ENCODE measurements at places on chromosomes 7 and 10.
A peak's percentile ranks its signal among the peaks of the same experiment; 100 is the strongest.

DNA sequence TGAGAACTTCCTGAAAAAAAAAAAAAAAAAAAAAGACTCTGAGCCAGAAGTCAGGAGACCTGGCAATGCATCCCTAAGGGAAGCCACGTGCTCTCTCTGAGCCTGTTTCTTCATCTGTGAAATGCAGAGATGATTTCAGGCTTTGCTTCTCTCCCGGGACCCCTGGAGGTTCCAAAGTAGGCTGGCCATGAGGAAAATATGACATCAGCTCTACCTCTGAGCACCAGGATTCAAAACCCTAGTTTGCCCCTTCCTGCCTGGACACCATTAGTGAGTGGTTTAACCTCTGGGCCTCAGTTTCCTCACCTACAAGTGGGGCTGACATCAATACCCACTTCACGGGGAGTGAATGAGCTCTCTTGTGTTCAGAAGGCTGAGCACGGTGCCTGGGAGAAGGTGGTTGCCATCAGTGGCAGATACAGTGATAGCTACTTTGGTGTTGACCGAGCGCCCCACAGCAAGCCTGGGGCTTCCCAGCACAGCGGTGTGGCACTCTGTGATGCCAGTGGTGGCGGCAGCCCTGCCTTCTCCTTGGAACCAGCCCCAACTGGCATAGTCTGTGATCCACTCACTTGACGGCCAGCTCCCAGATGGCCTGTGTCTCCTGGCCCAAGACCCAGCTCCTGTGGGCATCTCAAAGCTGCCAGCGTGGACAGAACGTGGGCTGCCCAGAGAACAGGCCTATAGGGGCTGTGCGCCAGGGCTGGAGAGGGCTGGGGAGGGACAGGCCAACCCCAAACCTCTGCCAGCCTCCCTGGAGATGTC, 153.1 kb upstream of the UNC5B start:
- DNase-seq, result no peak

DNA sequence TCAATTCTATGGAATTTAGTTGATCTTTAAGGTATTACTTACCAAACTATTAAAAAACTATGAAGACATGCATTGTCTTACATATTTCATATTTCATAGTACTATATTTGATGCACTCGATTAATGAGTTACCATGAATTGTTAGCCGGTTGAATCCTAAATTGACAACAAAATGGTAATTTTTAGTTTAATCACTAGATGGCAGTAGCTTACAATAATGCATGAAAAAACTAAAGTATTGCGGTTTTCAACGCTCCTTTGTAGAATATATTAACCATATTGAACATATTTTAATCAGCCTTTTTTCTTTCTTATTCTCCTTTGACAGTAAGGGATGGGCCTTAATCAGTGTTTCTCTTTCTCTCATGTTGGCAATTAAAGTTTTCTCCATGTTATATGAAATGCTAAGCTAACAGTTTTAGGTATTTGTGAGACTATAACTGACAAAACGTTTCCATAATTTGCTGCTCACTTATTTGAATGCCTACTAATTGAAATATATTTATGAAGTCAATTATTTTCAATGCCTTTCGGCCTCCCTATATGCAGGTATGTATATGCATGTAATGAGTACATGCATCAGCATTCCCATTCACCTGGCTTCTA, 48.5 kb upstream of the ARL4A start:
- DNase-seq, result peak; percentile 36

- DNase-seq, result no peak
Observed at GRCh38 chr10:27147701-27148100, 6.5 kb downstream of the YME1L1 start.

DNA sequence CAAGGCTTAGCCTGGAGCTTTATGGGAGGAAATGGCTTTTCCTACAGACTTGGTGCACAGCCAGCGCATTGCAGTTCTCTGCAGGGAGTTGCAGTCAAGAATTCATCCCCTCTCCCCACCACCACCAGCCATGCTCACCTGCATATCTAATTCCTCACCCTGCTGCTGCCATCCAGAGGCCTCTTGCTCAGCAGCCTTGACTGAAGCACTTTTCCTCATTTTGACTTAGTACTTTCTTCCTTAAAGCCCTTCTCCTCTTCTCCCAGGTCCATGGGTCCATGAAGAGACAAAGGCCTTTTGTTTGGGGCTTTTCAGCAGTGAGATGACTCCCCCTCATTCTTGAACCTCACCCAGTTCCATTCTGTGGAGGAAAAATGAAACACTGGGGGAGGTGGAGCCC, 39.7 kb upstream of the GPR141 start:
- no peak for DNase-seq

DNA sequence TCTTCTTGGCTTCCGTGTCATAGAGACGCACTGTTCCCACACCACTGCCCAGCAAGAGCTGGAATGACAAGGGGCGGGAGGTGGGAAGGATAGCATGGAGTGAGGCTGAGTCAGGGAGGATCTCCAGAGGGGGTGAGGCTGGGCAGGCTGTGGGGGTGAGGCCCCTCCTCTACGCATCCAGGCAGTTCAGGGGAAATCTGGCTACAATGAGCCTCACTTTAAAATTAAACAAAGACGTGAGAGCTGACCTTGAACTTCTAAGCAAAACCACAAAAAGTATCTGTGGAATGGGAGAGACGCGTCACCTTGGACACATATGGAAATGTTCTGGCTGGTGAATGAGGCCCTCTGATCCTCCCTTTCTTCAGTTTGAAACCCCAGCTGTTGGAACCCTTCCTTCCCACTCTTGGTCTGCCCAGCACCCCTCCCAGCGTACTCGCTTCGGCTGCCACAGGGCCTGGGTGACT, 17.7 kb downstream of the WDR91 start:
- DNase-seq, result no peak

DNA sequence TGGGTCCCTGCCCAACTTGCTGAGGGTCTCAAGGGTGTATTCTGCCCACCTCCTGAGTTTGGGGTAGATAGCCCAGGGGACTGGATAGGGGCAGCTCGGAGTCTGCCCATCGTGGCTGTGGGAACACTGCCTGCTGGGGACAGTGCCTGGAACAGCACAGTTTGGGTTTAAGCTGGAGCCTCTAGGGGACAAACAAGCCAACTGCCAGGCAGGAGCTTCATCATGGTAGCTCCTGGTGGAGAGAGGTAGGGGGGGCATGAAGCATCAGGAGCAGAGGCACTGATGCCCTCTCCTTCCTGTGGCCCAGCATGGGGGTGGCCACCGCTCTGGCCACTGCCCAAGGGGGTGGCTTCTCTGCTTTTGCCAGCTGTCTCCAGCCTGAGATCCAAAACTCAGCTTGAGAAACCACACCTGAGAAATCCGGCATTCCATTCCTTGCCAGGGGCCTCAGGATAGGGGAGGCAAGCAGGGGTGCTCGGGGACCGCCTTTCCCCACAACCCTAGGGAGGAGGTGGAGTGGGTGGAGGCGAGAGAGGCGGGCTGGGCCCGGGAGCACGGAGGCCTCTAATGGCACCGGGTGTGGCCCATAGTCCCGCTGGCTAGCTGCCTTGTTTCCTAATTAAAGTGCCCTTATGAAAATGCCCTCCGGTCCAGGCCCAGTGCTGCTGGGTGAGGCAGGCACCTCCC, 47.6 kb downstream of the UNC5B start:
- DNase-seq, result no peak

DNA sequence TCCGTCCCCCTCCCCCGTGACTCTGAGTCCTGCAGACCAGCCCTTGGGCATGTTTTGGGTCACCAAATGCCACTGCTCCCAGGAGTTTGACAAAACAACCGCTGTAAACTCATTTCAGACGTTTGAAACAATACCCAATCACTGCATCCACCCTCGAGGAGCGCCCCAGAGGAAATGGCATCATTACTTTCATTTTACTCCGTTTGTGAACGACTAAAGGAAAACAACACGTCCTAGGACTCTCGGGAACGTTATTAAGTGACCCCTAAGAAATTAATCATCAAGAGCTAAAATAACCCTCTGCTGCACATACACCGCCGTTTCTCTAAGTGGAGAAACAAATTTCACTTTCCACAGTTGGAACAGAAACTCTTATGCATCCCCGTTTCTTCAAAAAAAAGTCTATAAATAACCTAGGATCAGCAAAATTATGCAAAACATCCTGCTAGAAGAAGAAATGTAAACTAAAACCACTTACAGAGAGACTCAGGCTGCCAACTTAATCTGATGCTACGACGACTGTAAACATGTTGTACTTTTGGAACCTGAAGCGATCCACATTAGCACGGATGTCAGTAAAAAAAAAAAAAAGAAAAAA, 109.9 kb upstream of the EFCAB10 start:
- DNase-seq, result no peak

GRCh38 chr7:44201813-44202212, 1.0 kb downstream of the YKT6 start:
- no peak for DNase-seq

DNA sequence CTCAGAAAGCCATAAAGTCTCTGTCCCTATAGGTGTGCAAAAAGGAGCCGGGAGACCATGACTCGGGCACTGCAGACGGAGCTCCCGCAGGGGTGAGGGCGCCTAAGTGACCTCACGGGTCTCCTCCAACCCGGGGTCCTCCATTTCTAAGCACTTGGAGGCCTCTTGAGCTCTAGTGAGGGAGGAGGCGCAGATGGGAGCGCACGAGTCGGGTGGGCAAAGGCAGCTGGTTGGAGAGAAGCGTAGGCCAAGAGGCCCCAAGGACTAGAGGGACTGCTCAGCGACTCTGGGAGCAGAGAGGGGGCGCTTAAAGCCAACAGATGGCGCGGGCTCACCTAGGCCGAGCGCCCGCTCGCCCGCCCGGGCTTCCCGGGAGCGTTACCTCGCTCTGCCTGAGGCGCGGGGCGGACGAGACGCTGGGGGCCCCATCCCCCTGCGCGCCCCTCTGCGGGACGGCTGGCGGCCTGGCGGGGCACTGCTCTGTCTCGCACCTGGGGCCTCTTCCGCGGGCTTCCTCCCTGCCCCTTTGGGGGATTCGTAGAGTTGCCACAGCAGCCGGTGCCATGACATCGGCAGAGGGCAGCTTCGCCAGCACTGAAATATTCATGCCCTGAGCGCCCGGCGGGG, 523 bp upstream of the CDH23 start:
- peak; percentile 68 for DNase-seq

- DNase-seq, result no peak
Observed at GRCh38 chr10:87895430-87895829, 32.0 kb downstream of the PTEN start.

- no peak for DNase-seq
Observed at GRCh38 chr7:74429153-74429747, 24.5 kb upstream of the GTF2IRD1 start.

- DNase-seq, result no peak
Observed at GRCh38 chr10:16787361-16787791, 29.8 kb downstream of the RSU1 start.

GRCh38 chr10:127044186-127044585, 139.0 kb downstream of the DOCK1 start:
- no peak for DNase-seq

DNA sequence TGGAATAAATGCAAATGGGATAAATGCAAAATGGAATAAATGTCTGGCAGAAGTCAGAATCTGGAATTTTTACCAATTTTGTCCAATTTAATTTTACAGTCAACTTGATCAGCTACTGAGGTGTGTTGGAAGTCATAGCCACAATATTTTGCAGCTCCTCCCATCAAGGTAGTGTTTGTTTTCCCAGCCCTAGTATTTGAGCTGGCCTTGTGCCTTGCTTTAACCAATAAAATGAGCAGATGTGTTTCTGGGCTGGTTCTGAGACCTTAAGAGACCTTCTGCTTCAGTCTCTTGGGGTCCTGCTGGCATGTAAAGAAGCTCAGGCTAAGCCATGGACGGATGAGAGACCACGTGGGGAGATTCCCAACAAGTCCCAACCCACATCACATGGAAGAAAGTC, 42.7 kb upstream of the RSBN1L start:
- DNase-seq, result no peak

DNA sequence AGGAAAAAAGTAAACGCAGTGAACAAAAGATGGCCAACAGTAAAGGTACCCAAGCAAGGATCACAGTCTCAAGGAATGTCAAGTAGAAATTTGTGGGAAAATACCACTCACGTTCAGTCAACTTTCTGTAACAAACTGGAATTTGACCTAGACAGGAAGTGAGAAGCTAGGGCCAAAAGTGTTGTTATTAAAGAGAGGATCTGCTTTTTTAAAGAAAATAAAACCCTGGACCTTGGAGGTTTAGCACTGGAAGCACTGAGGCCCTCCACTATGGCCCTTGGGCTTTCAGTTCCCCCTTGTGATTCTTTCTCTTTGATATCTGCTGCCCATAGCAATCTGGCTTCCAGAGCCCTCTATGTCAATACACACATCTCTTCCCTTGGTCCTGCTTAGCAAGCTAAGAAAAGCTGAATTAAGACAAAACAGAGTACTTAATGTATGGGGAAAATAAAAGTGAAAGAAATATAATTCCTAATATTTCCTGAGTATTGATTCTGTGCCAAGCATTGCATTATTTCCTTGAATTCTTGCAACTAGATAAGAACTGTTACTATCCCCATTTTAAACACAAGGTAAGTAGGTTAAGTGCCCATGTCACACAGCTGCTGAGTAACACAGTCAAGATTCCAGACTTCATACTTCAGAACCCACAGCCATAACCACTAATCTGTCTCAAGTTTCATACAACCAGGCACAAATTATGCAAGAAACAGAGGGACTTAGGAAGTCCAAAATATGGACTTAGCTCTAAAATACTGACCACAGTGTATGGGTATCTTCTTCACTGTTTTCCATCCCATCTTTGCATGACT, 2.6 kb upstream of the ZNF438 start:
- no peak for DNase-seq

DNA sequence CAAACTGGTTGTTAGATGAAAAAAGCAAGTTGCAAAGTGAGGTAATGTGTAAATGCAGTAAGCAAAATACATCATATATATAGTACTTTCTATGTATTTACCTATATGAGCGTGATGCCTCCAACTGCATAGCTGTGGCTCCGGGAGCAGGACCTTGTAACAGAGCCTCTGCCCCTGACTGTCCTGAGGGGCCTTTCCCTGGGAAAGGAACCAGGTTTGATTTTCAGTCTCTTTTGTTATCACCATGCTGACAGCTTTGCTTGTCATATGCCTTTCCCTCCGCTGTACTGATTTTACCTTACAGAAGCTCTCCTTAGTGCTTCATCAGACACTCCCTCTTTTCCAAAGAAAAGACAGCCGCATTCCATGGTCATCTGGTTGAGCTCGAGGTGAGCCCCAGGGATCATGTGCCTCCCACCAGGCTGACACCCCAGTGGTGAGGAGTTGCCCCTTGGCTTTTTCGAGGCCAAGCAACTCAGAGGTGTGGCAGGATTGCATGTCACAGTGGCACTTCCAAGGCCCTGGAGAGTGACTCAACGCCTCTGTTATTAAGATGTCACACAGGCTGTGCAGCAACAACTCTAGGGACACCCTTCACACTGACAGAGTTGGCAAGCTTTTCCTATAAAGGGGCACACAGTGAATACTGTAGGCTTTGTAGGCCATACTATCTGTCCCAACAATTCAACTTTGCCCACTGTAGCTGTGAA, 78.9 kb downstream of the ALOX5 start:
- no peak for DNase-seq

DNA sequence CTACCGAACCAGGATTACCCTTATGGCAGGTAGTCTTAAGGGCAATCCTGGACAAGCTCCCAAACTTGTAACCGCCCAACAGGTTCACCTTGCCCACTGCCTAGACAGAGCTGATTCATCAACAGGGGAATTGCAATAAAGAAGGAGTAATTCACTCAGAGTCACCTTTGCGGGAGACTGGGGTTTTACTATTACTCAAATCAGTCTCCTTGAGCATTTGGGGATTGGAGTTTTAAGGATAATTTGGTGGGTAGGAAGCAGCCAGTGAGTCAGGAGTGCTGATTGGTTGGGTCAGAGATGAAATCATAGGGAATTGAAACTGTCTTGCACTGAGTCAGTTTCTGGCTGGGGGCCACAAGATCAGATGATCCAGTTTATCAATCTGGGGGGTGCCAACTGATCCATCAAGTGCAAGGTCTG, 25.3 kb downstream of the HK1 start:
- DNase-seq, result no peak

Data from SK-N-DZ (cell line).